ENCODE measurements at places on chromosomes 16 and 17.
A peak's percentile ranks its signal among the peaks of the same experiment; 100 is the strongest.

- no peak for DNase-seq
These were observed 7.1 kb upstream of the SPNS3 start for GRCh38 chr17:4426499-4427208.

GRCh38 chr16:86060381-86061317 lies 161.7 kb downstream of the IRF8 start:
- DNase-seq: no peak

- DNase-seq: peak; percentile 38
These were observed 36.8 kb upstream of the CES5A start for GRCh38 chr16:55912022-55912421.

DNA sequence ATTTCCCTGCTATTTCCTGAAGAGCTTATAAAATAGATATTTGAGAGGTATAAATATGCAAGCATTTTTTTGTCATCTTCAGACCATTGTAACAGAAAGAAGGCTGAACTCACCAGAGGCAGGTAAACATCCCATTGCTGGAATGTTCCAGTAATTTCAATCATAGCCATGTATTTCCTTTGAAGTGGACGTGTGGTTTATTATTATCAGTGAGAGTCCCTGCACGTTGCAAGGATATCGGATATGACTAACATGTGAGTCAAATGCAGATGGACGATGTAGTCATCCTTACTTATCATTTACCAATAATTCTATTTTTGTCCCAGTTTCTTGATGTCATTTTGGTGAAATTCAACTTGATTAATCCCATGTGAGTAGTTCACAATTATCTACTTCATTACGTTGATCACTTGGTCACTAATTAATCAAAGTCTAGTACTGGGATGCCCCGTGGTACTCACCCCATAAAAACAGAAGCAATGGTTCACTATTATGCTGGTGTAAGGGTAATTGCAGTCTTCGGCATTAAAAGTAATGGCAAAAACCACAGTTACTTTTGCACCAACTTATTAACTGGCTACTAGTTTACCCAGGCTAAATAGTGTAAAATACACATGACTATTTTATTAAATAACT lies 89.5 kb downstream of the VAT1L start:
- DNase-seq: no peak

GRCh38 chr17:17159571-17159970 lies 46.6 kb downstream of the PLD6 start:
- DNase-seq: no peak

- peak; percentile 7 for DNase-seq
These were observed 27.0 kb downstream of the CDIP1 start for GRCh38 chr16:4511441-4512082.

- no peak for DNase-seq
These were observed 2.1 kb downstream of the CLDN7 start for GRCh38 chr17:7260151-7260550.

GRCh38 chr17:28763804-28764266 lies 20.0 kb downstream of the TRAF4 start:
- DNase-seq: peak; percentile 57

GRCh38 chr16:60642956-60643355 lies 1393.3 kb downstream of the CDH8 start:
- DNase-seq: no peak

DNA sequence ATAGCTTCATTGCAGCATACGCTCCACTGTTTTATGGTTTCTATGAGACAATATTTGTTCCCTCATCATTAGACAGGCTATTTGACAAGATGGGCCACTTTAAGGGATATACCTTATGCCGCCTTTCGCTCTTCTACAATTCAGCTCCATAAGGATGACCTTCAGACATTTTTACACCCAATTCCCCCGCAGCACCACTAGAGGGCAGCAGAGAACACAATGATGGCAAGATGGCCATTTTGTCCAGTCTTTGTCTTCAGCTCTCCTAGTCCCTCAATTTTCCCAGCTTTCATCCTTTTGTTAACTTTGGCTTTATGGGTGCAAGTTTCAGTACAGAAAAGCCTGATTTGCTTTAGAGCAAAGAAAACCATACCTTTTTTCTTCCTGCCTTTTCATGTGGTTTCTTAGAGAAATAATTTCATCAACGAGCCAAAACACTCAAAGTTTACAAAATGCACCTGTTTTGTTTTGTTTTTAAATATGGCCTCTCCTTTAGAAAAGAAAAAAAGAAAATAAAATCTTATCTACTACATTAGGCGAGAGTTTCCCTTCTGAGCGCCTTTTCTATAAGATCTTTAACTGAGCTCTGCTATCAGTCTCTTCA lies 355.3 kb downstream of the TOX3 start:
- peak; percentile 41 for DNase-seq

DNA sequence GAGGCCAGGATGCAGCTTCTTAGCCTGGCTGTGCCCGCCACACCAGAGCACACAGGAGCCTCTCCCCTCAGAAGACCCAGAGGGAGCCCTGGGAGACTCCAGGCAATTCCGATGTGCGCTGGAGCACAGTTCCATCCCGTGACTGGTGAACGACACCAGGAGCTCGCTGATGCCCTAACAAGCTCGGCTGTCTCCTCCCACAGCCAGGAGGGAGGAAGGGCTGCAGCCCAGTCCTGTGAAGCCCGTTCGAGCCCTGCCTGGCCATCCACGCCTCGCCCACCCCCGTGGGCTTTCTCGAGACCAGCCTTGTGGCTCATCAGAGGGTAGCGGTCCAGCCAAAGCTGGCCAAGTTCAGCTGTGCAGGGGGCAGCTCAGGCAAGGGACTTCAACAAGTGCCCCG lies 21.8 kb upstream of the RASD1 start:
- no peak for DNase-seq

GRCh38 chr17:31740611-31741082 lies 118.4 kb downstream of the COPRS start:
- no peak for DNase-seq

GRCh38 chr17:37744961-37745800 lies at the start of gene HNF1B:
Gene HNF1B (minus strand): TSS chr17:37745059. CDS start chr17:37744884, 175 bp downstream.
- no peak for DNase-seq

GRCh38 chr16:23843143-23843542 lies 7.4 kb downstream of the PRKCB start:
- DNase-seq: no peak

GRCh38 chr17:21194226-21194625 lies 19.7 kb downstream of the TMEM11 start:
- DNase-seq: no peak

DNA sequence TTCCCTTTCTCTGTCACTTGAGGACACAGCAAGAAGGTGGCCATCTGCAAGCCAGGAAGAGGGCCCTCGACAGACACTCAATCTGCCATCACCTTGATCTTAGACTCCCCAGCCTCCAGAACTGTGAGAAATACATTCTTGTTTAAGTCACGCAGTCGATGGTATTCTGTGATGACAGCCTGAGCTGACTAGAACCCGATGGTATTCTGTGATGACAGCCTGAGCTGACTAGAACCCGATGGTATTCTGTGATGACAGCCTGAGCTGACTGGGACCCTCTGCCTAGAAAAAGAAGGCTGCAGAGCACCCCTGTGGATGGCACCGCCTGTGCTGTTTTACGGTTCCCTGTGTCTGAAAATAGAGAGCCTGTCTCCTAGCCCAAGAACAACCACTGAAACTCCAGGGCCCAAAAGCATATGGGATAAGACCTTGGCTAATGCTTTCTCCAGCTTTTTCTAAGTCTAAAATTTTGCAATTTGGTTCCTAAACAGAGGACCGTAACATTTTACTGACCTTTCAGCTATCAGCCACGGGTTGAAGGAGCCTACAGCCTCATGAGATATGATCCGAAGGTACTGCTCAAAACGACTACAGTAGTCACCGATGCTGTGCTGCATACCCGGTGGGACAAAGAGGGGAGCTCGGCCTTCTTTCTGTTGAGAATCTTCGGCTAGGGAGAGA lies 33.1 kb upstream of the PITPNM3 start:
- DNase-seq: no peak

- DNase-seq: no peak
These were observed 72.3 kb downstream of the C17orf67 start for GRCh38 chr17:56761387-56761786.

- DNase-seq: no peak
These were observed 8.3 kb downstream of the ZNF629 start for GRCh38 chr16:30778549-30779244.

GRCh38 chr16:4306470-4307214 lies 9.2 kb upstream of the GLIS2 start:
- peak; percentile 53 for DNase-seq

DNA sequence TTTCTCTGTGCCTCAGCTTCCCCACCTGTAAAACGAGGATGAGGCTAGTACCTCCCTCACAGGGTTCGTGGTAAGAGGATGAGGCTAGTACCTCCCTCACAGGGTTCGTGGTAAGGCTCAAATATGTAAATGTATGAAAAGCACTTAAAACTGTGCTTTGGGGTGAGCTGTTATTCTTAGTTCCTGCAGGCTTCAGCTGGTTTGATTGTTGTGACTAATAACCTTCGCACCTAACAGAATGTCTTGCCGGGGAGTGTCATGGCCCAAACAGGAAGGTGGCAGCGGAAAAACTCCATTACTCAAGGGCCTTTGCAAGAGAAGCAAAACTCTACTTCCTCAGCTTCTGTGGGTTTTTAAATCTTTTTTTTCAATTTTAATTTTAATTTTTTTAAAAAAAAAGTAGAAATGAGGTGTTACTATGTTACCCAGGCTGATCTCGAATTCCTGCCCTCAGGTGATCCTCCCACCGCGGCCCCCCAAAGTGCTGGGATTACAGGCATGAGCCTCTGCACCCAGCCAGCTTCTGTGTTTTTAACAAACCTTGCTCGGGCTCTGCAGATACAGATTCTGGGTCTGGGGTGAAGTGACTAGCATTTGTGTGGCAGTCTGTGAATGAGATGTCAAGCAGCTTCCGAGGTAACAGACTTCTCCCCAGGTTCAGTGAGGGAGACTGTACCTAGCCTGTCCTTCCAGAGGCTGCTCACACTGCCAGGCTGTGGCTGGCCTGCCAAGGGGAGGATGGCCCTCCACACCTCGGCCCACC lies 103.0 kb downstream of the RAB11FIP4 start:
- no peak for DNase-seq

DNA sequence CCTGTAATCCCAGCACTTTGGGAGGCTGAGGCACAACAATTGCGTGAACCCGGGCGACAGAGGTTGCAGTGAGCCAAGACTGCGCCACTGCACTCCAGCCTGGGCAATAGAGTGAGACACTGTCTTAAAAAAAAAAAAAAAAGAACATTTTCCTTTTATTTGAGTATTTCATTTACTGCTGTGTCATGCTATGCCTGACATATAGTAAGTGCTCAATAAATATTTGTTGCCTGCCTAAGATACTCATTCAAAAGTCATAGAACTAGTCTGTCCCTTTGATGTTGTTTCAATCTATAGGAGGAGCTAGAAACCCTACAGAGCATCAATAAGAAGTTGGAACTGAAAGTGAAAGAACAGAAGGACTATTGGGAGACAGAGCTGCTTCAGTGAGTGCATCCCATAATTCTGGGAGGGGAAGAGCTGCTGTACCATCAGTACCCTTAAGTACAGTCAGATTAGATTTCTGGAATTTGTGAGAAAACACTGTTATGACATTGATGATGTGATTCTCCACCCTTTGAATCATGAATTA lies 20.0 kb downstream of the CALCOCO2 start:
- DNase-seq: no peak

DNA sequence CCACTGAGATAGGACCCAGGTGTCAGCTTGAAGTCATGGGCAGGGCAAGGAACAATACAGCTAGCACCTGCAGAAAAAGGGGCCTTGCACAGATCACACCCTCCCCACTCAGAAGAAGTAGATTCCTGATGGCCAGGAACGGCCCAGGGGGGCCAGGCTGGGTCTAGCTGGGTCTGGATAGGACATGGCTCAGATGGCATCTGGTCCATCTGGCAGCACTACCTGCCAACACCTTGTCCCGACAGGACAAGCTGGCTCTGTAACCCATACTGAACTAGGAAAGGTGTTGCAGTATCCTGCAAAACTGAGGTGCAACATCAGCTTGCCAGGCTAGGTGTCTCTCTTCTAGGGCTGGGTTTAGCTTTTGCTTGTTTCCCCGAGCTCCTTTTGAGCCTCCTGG lies 38.9 kb upstream of the GFOD2 start:
- DNase-seq: no peak

GRCh38 chr16:57711993-57712392 lies 17.4 kb downstream of the DRC7 start:
- no peak for DNase-seq

DNA sequence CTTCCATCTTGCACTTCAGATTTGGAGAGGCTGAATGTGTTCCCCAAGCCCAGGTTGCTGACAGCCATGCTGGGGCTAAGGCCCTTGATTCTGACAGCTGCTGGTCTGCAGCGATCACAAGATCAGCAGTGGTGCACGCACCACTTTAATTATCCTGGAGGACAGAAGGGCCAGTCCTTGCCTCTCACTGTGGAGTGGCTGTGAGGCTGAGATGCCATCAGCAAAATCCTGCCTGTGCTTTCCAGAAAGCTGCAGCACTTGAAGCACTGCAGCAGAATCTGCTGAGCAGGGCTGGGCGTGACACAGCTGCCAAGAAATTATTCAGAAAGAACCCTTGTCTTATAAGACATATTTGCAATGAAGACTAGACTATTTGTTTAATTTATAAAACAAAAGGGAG lies 37.1 kb downstream of the NUP93 start:
- no peak for DNase-seq

DNA sequence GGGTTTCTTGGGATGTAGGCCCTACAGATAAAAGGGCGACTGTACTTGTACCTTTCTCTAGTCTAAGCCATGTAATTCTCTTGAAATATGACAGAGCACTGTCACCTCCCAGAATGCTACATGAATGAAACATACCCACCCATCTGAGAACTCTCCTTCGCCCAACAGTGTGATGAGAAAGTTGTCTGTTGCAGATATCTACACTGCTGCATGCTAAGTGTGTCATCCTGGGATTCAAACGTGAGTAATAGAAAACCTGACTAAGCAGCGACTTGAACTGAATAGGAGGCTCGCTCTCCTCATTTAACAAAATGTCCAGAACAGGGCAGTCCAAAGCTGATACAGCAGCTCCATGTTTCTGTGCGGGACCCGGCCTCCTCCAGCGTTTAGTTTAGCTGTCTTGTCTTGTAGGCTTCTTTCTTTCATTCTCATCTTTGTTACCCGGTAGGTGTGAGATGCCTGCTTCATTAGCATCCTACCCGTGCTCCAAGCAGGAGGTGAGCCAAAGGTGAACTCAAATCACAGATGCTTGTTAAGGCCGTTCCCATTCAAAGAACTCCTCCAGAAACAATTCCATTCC lies 211.9 kb downstream of the PRKCA start:
- no peak for DNase-seq

DNA sequence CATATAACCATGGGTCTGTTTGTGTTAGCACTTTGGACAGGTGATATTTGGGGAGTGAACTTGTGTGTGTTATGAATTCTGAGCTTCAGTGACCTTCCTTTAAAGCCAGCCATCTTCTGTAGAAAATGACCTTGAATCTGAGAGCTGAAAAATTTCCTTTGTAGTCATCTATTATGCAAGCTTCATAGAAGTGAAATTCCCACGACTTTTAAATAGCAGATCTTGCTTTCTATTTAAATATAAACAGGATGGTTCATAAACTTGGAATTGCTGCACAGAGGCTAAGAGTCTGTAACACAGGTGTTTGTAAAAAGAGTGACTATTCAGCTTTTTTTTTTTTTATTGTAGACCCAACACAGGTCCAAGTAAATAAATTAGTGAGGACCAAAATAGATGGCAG lies 85.5 kb downstream of the MARCHF10 start:
- no peak for DNase-seq
